Stimulated activated CD8-positive, alpha-beta memory T cell treated with anti-CD3 and anti-CD28 coated beads, Interleukin-2, amount 100 ng/mL, for 48 hours (primary cell): ENCODE measurements at places on chromosomes 12 and 14.

DNA sequence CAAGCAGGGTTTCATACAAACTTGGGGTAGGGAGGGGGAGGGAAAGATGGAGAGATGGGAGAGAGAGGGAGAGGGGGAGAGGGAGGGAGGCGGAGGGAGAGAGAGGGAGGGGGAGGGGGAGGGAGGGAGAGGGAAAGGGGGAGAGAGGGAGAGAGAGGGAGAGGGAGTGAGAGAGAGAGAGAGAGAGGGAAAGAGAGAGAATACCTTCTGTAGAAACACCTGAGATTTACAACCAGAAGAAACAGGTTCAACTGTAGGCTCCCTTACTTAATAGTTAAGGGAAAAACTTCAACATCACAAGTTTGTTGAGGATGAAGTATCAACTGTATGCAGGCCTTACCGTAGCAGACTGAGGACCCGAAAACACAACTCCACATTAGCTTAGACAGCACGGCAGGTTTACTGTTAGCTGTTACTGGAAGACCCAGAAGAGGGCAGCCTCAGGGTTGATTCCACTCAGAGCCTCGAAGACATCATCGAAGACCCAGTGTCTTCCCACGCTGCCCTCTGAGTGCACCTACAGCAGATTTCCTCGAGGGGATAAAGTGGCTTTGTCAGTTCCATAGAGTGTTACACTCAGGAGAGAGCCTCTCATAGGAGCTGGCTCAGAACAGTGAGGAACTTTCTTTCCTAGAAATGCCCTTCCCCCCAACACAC, 72.4 kb downstream of the NT5DC3 start:
- no peak for DNase-seq

- no peak for DNase-seq
These were observed 153.4 kb downstream of the GCH1 start for GRCh38 chr14:54749180-54749579.

- no peak for DNase-seq
These were observed 100.0 kb downstream of the PRIMA1 start for GRCh38 chr14:93688239-93688666.

GRCh38 chr14:37637341-37637740, 41.9 kb downstream of the TTC6 start:
- no peak for DNase-seq

GRCh38 chr14:93778453-93778852, 9.8 kb downstream of the PRIMA1 start:
- no peak for DNase-seq

DNA sequence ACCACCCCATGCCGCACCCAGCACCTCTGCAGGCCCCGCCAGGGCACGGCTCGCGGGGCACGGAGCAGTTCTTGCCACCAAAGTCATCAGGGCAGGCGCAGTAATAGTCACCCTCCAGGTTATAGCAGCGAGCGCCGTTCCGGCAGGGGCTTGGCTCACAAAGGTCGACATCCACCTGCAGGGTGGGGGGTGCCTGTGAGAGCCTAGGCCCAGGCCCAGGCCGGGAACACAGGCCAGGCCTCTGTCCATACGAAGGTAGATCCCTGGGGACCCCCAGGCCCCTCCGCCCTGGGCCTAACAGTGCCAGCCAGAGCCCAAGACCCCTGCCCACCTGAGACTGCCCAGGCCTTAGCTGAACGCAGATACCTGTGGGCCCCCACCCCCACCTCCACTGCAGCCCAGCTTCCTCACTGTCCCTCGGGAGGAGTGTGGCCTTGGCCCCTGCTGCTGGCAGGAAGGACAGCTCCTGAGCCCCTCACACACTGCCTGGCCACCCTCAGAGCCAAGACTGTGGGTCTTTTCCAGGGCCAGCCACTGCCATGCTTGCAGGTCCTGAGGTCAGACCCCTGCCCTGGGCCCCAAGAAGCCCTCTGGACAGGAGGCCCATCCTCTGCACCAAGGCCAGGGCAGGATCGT, 19.3 kb downstream of the JAG2 start:
- no peak for DNase-seq

GRCh38 chr12:79191391-79191790, 326.8 kb downstream of the SYT1 start:
- DNase-seq: no peak

DNA sequence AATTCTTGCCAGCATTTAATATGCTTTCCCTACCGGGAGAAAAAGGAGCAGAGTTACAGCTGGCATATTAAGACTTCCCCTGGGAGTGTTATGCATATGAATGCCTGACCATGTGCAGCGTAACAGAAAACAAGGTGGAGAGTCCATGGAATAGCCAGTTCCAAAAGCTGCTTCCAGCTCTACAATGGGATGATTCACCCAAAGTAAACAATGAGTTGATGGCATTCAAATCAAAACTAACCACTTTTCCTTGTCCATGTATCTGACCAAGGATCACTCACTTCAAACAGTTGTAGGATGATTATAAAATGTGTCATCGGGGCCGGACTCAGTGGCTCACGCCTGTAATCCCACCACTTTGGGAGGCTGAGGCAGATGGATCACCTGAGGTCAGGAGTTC, 48.1 kb upstream of the BICDL1 start:
- DNase-seq: no peak

- no peak for DNase-seq
These were observed 36.0 kb upstream of the SNX6 start for GRCh38 chr14:34665785-34666435.

GRCh38 chr14:41235466-41235865, 371.2 kb upstream of the LRFN5 start:
- no peak for DNase-seq

DNA sequence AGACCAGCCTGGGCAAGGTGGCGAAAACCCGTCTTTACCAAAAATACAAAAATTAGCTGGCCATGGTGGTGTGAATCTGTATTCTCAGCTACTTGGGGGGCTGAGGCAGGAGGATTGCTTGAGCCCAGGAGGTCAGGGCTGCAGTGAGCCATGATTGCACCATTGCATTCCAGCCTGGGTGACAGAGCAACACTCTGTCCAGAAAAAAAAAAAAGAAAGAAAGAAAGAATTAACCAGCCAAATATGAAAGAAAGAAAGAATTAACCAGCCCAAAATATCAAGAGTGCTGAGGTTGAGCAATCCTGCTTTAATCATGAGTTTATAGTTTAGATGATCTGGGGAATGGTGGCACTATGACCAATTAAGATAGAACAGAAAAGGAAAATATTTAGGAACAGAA, 3.5 kb upstream of the ACTN1 start:
- no peak for DNase-seq

- no peak for DNase-seq
These were observed 23.3 kb downstream of the BMAL2 start for GRCh38 chr12:27355979-27356378.

DNA sequence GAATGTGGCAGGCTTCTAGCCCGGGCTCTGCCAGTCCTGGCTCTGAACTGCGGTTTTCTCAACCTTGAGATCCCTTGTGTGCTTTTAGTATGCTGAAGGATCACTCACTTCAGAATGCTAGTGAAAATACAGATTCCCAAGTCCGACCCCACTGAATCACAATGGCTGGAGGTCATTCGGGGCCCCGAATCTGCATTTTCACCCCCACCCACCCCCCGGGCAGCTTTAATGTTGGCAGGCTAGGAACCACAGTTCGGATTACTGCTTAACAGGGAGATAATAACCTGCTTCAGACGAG, 573 bp upstream of the SUSD6 start:
- DNase-seq: no peak

DNA sequence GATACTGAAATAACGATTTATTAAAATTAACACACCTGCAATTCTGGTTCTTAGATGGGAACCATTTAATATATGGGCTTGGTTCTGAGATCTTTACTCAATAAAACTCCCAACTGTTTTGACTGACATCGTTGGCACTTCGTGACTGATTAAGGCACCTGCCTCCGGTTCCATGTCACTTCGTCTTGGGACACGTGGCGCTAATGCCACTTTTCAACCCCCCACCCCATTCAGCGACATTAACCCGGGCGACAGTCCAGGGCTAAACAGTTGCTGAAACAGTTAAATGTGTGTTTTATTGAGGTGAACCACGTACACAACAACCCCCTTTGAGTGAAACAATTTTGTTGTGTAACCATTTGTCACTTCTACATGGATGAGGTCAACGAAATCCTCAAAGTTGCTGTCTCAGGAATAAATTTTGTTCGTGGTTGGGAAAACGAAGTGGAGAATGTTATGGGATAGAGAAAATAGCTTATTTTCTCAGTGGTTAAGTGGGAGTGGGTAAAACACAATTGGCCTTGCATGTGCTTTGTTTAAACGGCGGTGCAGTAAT, 9.9 kb upstream of the SLC38A2 start:
- DNase-seq: no peak

DNA sequence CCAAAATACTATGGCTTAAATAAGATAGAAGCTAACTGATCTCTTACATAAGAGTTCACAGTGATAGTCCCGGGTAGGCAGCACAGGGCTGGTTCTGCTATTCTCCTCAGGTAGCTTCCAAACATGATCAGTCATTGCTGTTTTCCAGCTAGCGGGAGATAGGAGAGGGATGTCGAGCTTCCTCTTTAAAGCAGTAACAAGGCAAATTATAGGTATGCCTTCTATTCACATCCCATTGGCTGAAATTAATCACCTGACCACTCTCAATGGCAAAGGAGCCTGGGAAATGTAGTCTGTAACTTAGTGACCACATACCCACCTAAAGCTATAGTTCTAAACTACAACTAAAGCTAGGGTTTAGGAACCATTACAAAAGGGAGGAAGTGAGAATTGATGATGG, 34.5 kb upstream of the VRK1 start:
- DNase-seq: no peak

GRCh38 chr12:14171106-14171505, 189.7 kb upstream of the GRIN2B start:
- DNase-seq: no peak

DNA sequence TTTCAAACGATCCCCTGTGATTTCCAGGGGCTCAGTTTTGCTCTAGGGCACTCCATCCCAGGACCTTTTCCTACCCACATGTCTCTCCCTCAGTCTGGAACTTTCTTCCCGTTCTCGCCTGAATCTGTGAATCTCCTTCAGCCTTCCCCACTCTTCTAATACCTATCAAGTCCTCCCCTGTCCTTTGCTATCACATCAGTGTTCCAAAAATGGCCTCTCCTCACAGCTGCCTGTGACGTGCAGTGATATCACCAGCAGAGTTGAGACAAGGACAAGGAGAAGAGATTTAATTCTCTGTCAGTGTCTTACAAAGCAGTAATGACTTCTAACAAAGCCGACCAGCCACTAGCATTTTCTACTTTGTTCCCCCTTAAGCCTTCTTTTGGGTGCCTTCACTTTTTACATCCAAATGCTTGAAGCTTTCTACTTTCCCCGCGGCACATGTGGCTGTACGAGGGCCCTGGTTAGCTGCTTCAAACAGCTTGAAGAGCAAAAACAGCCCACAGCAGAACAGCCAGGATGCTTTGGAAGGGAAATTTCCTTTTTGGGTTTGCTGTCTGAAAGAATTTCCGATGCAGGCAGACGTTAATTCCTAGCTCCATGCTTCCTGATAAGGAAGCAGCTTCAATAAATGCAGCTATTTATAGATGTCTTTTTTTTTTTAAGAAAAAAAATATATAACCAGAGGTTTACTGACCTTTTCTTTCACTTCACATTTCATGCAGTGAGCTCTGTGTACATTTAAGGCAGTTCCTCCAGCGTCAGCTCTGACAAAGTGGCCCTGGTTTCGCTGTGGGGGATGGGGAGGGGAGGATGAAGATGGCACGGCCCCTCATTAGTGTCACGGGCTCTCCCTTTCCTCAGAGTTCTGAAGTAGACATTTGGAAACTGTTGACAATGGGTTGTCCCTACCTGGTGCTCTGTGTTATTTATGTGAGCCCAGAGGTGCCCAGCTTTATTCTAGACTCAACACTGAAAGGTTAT, 109.3 kb downstream of the ETV6 start:
- DNase-seq: no peak

DNA sequence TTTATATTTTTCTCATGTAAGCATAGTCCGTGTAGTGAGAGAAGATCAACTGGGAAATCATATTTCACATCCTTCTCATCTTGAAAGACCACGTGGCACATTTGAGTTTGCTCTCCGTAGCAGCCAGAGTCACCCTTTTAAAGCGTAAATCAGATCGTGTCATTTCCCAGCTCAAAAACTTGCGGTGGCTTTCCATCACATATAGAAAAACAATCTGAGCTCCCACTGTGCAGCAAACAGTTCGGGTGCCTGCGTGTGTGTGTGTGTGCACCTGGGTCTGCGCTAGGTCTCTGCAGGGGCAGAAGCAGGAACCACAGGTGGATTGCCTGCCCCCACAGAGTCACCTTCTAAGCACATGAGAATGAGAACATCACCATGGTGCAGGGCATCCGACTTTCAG, 338.2 kb downstream of the TRHDE start:
- DNase-seq: no peak

GRCh38 chr14:102075155-102075554, 11.7 kb downstream of the HSP90AA1 start:
- DNase-seq: no peak

- DNase-seq: no peak
These were observed 8.6 kb upstream of the CCDC196 start for GRCh38 chr14:66477567-66477966.

DNA sequence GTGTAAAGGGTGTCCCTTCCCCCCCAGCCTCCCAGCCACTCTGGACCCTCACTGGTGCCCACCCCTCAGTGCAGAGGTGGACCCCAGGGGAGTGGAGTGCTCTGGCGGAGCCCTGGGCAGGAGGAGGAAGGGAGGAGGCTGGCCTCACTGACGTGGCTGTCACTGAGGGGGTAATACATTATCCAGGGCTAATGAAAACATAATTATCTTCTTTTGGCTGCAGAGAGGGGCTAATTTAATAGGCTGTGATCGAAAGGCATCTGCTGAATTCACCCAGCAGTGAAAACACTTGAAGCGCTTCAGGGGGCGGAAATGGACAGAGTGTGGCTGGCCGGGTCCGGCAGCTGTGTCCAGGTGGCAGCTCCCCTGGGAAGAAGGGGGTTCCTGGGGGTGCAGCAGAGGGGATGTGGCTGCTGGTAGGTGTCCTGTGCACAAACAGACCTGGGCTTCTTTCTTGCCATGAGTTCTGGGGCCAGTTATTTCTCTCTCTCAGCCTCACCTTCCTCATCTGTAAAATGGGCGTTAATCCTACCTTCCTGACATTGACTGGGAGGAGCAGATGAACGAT, 3.7 kb upstream of the NOS1 start:
- DNase-seq: no peak

- DNase-seq: no peak
These were observed 128.4 kb downstream of the RBM19 start for GRCh38 chr12:113837528-113838296.

- DNase-seq: no peak
These were observed 80.8 kb downstream of the GRIP1 start for GRCh38 chr12:66598079-66598478.

- DNase-seq: no peak
These were observed 201.0 kb downstream of the KTN1 start for GRCh38 chr14:55781046-55781445.

DNA sequence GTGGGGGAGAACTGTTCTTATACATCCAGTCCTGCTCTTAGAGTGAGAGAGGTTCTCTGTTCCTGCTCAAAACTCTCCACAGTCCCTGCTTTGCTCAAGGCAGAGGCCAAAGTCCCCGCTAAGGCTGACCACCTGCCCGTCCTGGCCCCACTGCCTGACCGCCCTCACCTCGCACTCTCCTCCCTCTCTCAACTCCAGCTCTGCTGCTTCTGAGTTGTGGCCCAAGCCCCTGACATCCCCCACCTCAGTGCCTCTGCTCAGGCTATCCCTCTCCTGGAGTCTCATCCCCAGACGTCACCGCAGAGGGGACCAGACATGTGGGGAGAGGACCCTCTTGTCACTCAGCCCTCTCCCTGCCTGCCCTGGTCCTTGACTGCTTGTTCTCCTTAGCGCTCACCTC, 110.6 kb downstream of the CALM1 start:
- no peak for DNase-seq

GRCh38 chr14:50768680-50769079, 62.3 kb downstream of the NIN start:
- DNase-seq: no peak
